ENCODE measurements at places on chromosomes 12 and 14.

DNA sequence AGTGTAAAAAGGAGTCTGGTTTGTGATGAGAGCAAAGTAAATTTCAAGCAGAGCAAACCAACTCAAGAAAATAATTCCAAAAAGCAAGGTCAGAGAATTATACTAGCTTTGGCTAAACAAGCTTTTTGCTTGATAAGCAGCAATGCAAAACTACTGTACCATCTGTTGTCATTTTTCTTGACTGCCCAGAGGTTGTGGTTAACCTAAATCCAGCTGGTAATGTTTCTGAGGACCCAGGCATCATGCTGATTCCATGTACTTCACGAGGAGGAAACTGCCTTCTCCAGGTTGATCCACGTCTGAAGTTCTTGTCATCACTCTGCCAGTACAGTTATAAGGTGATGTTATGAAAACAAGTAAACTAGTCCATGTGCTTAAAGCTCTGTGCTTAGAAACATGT, 185.2 kb downstream of the ACSS3 start:
- no peak for DNase-seq

- DNase-seq, result no peak
Measured at GRCh38 chr12:97967831-97968230, 505.2 kb downstream of the RMST start.

DNA sequence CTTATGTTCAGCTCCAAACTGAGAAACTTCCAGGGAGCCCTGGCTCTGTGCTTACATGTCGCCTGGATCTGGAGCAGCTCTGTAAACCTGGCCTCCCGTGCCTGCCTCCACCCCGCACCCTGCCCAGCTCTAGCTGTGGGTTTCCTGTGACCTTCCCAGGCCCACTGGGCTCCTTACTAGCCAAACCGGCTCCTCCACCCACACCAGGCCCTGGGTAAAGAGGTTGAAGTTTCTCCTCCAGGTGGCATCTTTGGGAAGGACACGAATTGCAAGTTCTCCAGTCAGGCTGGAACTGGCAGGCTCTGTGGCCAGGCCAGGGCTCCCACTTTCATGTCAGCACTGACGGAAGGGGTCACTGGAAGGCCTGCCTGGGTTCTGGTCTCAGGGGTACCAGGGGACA, 60.9 kb upstream of the ZFP36L1 start:
- DNase-seq, result no peak

- no peak for DNase-seq
Measured at GRCh38 chr12:130613831-130614529, 102.1 kb downstream of the RIMBP2 start.

DNA sequence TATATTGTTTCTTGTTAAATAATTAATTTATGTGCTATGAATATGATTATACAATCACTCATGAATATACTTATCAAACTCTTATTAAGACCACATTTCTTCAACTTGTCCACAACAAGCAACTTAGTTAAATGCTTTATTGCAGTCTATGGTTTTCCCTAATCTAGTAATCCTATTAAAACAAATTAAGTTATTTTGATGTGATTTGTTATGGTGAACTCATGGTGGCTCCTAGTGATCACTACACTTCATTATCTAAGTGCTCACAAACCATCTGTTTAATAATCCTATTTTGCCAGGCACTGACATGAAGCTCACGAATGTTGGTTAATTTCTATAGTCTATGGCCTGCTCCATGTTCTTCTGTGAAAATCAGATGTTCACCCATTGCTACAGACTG, 42.9 kb downstream of the INSM2 start:
- no peak for DNase-seq

DNA sequence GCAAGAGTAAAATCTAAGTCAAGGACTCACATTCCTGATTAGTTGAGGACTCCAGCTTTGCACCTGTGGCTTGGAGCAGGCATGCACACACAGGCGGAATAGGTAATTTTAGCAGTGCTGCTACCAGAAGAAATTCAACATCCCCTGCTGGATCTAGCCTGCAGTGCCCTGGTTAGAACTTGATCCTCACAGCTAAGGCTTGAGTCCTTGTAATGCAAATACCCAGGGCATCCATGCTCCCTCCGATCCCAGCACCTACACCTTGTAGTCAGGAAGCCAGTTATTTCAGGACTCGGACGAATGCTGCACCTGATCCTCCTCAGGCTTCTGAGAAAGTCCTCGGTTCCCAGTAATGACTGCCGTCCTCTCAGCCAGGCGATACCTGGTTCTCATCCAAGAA, 309.0 kb upstream of the AMIGO2 start:
- no peak for DNase-seq

GRCh38 chr14:33810308-33810707, 140.6 kb downstream of the EGLN3 start:
- DNase-seq, result no peak

DNA sequence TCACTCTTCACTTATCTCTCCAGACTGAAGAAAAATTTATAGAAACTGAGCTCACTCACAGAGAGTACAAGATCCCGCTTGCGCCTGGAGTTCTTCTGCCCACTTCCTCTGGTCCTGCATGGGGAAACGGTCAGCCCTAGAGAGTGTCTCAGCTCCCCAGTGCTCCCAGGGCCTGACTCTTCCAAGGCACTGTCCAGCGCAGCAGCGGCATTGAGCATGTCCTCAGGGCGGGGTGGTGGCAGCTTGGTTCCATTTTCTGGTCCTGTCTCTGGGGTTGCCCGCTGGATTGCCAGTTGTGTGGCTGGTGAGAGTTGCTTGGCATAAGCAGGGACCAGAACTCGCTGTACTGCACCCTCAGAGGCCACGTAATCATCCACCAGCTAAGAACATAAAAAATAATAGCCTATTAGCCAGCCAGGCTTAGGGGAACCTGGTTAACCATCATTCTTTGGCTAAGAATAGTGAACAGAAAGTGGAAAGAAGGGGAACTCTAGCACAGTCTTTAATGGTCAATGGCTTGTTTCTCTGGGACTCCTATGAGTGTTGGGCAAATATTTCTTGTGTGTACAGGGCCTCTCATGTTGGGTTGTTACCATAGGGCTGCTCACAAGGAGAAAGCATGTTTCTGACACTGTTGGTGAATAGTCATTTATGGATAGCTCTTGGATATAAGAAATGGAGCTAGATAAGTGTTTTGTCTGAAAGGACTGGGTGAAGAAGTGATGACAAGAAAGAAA, 13.7 kb upstream of the AJUBA start:
- DNase-seq, result no peak

GRCh38 chr14:70281939-70282338, 77.5 kb downstream of the COX16 start:
- no peak for DNase-seq

DNA sequence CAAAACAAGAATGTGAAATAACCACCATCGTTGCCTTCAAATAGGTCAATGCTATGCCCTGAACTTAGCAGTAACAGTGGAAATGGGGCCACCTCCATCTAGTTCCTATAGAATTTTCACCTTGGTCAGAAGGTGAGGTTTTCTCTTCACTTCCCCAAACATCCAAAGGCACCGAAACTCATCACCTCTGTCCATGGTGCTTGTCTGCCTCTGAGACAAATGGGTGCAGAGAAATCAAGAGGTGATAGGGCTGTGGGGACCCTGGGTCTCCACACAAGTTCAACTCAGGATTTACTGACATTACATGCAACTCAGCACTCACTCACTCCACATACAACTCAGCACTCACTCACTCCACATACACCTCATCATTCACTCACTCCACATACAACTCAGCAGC, 26.2 kb upstream of the TMEM132C start:
- no peak for DNase-seq

DNA sequence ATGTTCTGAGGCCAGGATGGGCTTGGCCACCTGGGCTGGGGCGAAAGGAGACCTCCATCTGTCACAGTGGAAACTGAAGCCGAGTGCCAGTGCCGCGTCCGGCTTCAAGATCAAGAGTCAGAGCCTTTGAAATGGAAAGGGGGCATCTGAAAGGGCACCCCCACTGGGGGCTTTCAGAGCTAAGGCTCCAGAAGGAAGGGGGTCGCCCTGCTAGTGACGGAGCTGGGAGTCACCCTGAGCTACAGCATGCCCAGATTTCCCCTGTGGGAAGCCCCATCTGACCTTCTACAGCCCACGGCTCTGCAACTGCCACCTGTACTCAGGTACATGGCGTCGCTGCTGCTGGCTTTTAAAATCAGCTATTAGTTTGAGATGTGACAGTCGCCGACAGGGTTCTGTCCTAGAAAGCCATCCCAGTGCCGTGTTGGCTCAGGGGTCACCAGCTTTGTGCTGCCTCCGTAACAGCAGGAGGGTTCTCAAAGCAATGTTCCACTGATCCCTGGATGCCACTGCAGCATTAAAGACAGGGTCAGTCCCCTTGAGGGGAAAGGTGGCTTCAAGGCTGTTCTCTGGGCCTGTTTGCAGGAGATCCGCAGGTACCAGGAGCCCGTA, 31.5 kb downstream of the CCNK start:
- no peak for DNase-seq

- DNase-seq, result no peak
Measured at GRCh38 chr12:124098887-124099286, 125.9 kb downstream of the ZNF664 start.

GRCh38 chr12:77049767-77050353, 15.5 kb downstream of the E2F7 start:
- no peak for DNase-seq

DNA sequence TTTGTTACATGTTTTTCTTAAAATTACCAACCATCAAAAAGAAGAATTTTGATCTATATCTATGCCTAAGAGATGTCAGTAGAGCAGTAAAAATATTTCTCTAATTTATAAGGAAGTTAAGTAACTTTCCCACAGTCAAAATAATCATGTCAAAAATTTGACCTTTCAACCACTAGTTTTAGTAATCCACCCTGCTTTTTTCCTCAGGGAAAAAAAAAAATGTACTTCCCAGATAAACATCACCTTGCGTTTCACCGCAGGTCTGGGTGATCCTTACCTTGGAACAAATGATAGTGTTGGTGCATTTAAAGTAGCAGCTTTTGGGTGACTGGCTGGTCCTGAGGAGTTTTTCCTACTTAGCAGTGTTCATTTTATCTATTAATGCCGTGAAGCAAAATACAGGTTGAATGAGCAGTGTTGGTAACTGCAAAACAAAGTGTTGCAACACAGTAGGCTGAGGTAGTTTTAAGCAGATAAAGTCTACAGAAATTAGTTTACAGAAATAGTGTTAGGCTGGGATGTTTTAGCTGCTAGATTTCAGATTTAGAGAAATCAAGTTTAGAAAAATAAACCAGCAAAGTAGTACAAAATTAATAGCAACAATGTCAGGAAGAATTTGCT, 137.2 kb upstream of the DNM1L start:
- no peak for DNase-seq

GRCh38 chr14:95204705-95205104, 47.4 kb upstream of the DICER1 start:
- no peak for DNase-seq

DNA sequence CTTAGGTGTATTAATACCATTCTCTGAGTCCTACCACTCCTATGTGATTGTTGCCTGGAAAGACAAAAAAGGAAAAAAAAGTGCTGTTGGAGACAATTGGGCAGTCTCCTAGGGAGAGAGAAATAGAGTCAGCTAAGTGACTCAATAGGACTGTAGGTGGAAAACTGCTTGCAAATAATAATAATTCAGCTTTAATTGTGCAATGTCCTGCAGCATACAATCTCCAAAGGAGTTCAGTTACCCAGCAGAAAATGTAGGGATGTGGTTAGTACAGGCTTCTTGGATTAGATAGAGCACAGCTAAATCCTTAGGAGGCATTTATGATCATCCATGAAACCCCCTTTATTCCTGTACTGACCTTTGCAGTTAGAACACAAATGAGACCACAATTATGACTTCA, 3.0 kb upstream of the SRSF9 start:
- no peak for DNase-seq

DNA sequence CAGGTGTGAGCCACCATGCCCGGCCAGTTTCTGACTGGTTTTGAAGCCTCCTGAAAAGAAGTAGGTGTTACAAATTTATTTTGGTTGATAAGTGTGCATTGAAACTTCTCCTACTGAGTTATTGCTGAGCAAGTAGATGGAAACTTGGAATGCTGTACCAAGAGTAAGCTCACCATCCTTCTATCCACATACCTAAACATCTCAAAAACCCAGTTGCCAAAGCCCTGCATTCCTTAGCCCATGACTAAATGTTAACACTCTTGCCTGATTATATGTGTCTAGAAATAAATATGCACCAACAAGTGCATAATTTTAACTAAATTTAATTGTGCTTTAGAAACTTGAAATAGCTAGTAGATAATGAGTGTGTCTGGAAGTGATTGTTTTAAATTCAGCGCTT, 357.8 kb downstream of the DUSP6 start:
- no peak for DNase-seq

DNA sequence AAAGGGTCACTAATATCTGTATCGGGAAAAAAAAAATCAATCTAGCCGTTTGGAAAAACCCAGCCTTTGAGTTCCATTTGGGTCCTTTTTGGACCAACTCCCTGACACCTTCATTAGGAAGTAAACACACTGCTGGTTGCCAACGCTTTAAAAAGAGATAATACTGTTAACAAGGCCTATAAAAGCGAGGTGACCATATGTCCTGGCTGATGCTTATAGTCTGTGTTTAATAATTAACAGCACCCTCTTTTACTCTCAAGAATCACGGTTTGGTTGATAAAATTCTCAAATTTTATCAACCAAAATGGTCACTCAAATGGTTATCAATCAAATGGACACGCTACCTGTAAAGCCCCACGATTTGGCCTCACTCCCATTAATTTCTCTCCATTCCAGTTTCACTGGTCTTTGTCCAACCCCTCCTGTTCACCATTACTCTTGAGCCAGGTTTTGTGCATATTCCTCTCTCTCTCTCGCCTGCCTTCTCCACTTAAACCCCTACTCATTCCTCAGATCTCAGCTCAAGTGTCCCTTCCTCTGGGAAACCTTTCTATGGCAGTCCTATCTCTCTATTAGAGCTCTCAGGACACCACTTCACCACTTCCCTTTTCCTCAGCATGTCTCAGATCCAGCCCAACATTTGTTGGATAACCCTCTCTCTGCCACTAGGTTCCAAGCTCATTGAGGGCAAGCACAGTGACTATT, 9.5 kb downstream of the BTG1 start:
- no peak for DNase-seq

GRCh38 chr12:10121278-10121677, 8.7 kb downstream of the CLEC7A start:
- DNase-seq, result no peak

- no peak for DNase-seq
Measured at GRCh38 chr12:61891632-61892031, 368.6 kb upstream of the USP15 start.

- no peak for DNase-seq
Measured at GRCh38 chr12:126404293-126404881, 1339.2 kb downstream of the AACS start.

GRCh38 chr12:1666215-1666614, 24.7 kb upstream of the ADIPOR2 start:
- no peak for DNase-seq

- no peak for DNase-seq
Measured at GRCh38 chr14:90303473-90303872, 28.3 kb downstream of the NRDE2 start.

DNA sequence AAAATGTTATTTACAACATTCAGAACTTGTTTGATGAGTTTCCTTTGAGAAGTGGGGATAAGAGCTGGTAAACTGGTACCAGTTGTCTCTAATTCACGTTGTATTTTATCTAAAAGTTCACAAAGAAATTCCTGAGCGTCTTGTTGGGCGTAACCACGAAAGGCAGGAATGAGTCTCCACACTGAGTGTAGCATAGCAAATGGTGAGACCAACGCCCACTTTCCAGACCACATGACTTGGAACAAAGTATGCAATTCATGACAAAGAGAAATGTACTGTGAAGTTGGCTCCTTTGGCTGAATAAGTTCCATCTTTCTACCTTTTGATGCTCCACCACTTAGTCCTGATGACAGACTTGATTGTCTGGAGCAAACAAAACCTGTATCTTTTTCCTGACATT, 18.4 kb downstream of the USP44 start:
- no peak for DNase-seq
